Brain (organoid and tissue), 16 donors: ENCODE measurements at places on chromosomes 12 and 14.

DNA sequence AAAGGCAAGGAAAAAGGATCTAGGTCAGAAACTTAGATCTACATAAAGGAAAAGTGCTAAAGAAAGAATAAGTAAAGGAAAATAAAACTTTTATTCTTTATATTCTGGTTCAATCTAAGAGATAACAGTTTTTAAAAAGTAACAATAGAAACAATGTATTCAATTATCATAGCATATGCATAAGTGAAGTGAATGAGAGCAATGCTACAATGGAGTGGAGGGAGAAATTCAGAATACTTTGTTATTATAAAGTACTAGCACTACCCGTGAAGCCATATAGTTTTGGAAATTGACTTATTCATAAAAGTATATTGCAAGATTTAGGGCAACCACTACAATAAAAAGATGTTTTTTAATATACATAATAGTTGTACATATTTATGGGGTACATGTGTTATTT lies 586.0 kb upstream of the MDGA2 start:
- DNase-seq = no peak

GRCh38 chr12:6772331-6772695 lies at the start of gene LAG3:
Gene LAG3 (plus strand): TSS chr12:6772520. CDS start chr12:6772853, 333 bp downstream.
- no peak for DNase-seq

GRCh38 chr14:100688051-100688450 lies 38.6 kb upstream of the DLK1 start:
- DNase-seq = no peak

DNA sequence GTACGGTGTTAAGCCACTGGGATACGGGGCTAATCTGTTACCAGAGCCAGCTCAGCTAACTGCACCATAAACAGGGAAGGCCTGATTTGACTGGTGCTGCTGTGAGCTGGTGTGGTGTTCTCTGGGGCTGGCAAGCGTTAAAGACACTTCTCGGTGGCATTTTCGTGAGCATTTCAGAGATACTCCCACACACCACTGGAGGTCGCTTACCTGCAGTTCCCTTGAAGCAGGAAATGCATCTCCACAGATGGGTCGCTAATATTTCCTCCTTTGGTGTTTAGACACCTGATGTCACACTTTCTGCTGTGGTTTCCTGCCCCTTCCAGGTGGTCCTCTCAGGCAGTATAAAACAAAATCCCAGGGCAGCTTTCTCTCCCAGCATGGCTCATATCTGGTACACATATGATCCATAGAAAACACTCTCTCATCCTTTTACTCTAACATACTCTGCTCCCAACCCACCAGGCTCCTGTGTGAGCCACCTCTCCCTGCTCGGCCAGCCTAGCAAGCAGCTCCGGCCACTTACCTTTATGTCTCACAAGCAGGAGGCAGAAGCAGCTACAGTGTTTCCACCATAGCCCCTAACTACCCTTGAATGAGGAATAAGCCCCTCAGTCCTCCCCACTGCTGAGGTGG lies 129.9 kb upstream of the GRIN2B start:
- DNase-seq = no peak

DNA sequence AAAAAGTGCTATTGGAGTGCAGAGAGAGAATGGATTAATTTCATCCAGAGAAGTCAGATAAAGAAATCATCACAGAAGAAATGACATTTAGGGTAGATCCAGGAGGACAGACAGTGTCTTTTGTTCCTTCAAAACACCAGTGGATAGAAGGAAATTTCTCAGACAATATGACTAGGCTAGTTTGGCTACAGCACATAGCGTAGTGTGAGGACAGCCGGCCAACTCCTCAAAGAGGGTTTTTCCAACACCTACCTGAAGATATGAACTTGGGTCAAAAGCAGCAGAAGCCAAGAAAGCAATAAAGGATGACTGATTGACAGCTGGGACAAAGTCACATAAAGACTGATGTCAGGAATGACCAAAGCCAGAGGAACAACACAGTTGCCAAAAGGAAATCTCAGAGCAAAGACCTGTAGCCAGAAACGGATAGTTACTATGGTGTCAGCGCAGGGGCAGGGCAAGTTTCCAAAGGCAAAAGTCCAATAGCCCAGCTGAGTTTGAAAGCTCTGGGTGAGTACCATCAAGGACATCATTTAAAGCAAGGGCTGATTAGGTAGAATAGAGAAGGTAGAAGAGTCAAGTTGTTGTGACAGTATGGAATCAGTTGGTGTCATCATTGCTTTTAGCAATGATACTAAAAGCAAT lies 58.7 kb upstream of the PDE3A start:
- DNase-seq = no peak

DNA sequence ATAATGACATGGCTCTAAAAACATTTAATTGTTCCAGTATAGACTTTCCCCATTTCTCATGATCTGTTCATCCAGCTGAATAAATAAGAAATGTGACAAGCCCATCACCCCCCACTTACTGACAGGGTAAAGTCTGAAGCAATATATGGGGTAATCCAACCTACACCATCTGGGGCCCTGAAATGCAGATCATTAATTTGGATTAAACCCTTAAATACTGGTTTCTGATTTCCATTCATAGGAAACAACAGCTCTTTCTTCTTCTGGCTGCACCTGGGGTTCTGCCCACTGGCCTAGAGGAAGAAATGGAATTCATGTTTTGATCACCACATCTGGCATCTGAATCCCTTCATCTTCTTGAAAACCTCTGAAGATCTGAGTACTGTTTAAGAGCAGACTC lies 39.3 kb upstream of the ACSM4 start:
- DNase-seq = peak; percentile 48
